ENCODE measurements at places on chromosomes 7 and 10. TPM values are rescaled to one million over a fixed set of nuclear protein-coding genes. Genes with fewer than 3 reads are reported as not detected.

- H3K4me1 ChIP-seq: peaks cover 5% of the 10 kb centered on the region
- no peaks in the 10 kb centered on the region for H3K36me3 ChIP-seq
- no peak overlapping the region for H3K4me3 ChIP-seq
- no peak for DNase-seq
- no peaks in the 10 kb centered on the region for H3K27me3 ChIP-seq
- H3K27ac ChIP-seq: no peak overlapping the region
Observed at GRCh38 chr7:132815696-132816311, 239.5 kb upstream of the PLXNA4 start.

Gene INMT
- total RNA-seq: not detected

DNA sequence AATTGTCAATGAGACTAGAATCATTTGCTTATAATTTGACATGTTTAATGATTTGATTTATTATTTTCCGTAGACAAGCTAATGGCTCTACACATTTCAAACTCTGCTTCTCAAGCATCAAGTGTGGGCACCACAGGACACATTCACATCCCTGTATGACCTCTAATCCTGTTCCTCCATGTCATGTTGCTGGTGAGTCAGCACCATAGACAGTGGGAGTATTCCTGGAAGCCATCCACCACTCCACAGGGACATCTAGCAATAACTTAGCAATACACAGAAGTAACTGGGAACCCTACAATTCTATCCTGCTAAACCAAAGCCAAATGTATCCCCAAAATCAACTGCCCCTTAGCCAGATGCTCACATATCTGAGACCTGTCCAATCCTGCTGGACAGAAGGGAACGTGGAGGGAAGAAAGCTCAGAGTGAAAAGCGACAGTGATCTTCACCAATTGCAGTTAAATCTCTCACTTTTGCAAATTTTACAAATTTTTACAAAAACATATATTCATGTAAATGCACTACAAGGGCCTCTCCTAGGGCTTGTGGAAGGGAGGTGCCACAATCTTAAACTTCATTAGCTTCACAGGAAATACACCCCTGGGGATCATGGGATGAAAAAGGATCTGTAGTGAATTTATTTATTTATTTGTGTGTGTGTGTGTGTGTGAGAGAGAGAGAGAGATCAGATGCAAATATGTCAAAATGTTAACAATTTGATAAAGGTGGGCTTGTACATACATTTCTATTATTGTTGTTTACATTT lies 126.5 kb downstream of the GFRA1 start:
- H3K27ac ChIP-seq: no peak overlapping the region

Gene ARHGEF5
- total RNA-seq: 2.4 TPM

Gene SPACDR
- not detected for total RNA-seq

Gene SLC4A2
- 80.3 TPM for total RNA-seq

DNA sequence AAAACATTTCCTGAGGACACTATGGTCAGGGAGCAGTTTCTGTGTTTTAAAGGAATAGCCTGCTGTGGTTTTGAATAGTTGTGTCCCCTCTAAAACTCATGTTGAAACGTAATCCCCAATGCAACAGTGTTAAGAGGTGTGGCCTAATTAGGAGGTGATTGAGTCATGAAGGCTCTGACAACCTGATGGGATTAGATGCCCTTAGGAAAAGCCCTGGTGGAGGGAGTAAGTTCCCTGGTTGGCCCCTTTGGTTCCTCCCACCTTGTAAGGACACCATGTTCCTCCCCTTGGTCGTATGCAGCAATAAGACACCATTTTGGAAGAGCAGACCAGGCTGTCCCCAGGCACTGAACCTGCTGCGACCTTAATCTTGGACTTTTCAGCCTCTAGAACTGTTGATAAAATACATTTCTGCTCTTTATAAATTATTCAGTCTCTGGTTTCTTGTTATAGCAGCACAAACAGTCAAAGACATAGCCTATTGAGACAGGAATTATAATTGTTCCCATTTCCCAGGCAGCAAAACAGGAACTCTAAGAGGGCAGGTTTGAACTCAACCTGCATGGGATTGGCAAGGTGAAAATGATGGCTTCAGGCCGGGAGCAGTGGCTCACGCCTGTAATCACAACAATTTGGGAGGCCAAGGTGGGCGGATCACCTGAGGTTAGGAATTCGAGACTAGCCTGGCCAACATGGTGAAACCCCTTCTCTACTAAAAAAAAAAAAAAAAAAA lies 20.5 kb upstream of the TNS3 start:
- no peak for DNase-seq
- H3K4me1 ChIP-seq: peaks cover 52% of the 10 kb centered on the region
- H3K27me3 ChIP-seq: no peaks in the 10 kb centered on the region
- H3K36me3 ChIP-seq: no peaks in the 10 kb centered on the region
- H3K27ac ChIP-seq: no peak overlapping the region

GRCh38 chr7:194252-195009 lies 2.1 kb downstream of the FAM20C start:
- peaks cover 37% of the 10 kb centered on the region for H3K36me3 ChIP-seq
- peak; percentile 82 for DNase-seq
- peak overlapping the region; percentile 93 for H3K4me3 ChIP-seq
- peaks cover 13% of the 10 kb centered on the region for H3K4me1 ChIP-seq
- H3K27ac ChIP-seq: peak overlapping the region; percentile 86
- no peaks in the 10 kb centered on the region for H3K27me3 ChIP-seq

Gene RNF32
- 1.1 TPM for total RNA-seq

Gene CCDC172
- total RNA-seq: not detected

DNA sequence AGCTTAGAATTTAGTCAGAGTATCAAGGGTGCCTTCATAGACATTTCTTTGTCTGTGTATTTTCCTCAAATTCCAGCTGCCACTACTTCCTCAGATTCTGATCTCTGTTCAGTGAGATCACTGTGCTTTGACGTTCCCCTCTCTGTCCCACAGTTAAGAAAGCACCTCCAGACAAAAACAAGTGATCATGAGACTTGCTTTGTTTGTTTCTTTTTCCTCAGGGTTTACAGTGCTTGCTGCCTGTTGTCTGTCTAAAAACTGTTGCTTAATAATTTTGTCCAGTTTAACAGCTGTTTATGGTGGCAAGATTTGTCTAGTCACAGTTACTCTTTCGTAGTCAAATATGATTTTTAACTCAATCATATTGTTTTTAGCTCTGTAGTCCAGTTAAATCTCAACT lies 29.1 kb downstream of the TRUB1 start:
- no peaks in the 10 kb centered on the region for H3K4me1 ChIP-seq
- no peaks in the 10 kb centered on the region for H3K27me3 ChIP-seq

Gene ANKRD30A
- total RNA-seq: not detected

Gene STAG3
- not detected for total RNA-seq

GRCh38 chr10:117928741-117929140 lies 118.0 kb downstream of the RAB11FIP2 start:
- peaks cover 10% of the 10 kb centered on the region for H3K27me3 ChIP-seq
- no peak overlapping the region for H3K4me3 ChIP-seq
- no peaks in the 10 kb centered on the region for H3K36me3 ChIP-seq
- DNase-seq: no peak

Gene CFAP46
- 0.22 TPM for total RNA-seq

Gene CLRN3
- not detected for total RNA-seq

DNA sequence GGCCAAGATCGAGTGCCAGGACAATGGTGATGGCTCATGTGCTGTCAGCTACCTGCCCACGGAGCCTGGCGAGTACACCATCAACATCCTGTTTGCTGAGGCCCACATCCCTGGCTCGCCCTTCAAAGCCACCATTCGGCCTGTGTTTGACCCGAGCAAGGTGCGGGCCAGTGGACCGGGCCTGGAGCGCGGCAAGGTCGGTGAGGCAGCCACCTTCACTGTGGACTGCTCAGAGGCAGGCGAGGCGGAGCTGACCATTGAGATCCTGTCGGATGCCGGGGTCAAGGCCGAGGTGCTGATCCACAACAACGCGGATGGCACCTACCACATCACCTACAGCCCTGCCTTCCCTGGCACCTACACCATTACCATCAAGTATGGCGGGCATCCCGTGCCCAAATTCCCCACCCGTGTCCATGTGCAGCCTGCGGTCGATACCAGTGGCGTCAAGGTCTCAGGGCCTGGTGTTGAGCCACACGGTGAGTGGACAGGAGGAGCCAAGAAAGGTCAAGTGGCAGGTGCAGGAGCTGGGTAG lies 14.6 kb downstream of the FLNC start:
- DNase-seq: no peak
- peaks cover 66% of the 10 kb centered on the region for H3K36me3 ChIP-seq
- H3K4me1 ChIP-seq: peaks cover 7% of the 10 kb centered on the region
- H3K27ac ChIP-seq: no peak overlapping the region

DNA sequence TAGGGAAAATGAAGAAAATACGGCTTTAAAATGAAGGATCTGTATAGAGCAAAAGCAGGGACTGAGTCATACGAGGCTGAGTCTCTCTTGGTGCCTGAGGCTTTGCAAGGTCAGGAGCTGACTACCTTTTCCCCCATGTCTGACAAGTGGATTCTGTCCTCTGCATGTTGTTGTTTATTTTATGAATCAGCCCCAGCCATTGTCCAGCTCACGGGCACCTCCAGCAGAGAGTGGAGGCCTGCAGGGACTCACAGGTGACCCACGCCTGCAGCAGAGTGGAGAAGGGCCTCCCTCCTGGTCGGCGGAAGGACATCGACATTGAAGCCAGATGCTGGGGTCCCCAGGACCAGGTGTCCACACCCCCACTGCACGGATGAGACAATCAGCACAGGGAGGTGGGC lies 233.9 kb downstream of the WDR37 start:
- no peak overlapping the region for H3K4me3 ChIP-seq
- no peaks in the 10 kb centered on the region for H3K27me3 ChIP-seq
- H3K27ac ChIP-seq: no peak overlapping the region
- no peaks in the 10 kb centered on the region for H3K4me1 ChIP-seq

DNA sequence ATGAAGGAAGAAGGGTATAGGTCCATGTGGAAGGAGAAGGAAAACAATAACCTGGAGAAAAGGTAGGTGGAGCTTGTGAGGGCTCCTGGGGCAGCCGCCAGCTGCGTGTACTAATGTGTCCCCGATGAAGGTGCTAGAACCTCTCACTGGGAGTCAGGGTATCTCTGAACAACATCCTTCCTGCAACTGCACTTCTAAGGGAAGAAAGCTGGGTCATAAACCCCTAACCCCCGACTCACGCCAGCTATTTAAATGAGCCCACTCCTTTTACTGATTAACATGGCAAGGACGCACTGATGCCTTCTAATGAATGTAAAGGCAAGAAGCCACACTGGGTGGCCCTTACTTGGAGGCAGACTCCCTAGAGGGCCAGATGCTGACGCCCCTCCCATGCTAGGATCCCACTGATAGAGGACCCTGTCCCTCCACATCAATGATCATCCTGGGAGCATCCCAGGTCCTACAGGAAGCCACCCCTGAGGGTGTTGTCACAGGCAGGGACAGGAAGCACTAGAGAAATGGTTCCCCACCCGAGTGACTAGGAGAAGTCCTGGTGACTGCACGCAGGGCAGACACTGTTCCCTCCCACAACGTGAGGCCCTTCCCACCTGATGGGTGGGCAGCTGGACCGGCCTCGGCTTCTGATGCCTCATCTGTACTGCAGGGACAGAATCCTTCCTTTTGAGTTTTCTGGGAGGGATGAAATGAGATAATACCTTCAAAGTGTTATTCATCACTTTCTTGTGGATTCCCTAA lies 20.4 kb downstream of the JCAD start:
- H3K4me3 ChIP-seq: no peak overlapping the region
- H3K27ac ChIP-seq: no peak overlapping the region
- no peaks in the 10 kb centered on the region for H3K4me1 ChIP-seq

Gene ENTPD1
- not detected for total RNA-seq

DNA sequence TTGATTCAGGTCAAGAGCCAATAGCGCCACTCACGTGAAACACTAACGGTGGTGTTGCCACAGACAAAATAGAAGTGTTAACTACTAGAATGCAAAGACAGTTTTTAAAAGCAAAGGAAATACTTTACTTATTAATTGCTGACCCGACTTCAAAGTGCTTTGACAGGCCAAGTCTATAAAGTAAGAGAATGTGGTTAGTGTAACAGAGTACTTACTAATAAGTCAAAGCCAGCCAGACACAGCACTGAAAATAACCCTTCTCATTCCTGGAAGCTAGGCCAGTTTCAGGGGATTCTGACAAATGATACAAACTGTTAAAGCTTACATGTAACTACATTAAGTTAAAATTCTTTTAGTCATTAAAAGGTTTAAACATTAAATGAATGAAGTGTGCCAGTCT lies 50.3 kb downstream of the ENO4 start:
- no peak overlapping the region for H3K4me3 ChIP-seq
- H3K27me3 ChIP-seq: no peaks in the 10 kb centered on the region
- no peak overlapping the region for H3K27ac ChIP-seq
- no peak for DNase-seq

DNA sequence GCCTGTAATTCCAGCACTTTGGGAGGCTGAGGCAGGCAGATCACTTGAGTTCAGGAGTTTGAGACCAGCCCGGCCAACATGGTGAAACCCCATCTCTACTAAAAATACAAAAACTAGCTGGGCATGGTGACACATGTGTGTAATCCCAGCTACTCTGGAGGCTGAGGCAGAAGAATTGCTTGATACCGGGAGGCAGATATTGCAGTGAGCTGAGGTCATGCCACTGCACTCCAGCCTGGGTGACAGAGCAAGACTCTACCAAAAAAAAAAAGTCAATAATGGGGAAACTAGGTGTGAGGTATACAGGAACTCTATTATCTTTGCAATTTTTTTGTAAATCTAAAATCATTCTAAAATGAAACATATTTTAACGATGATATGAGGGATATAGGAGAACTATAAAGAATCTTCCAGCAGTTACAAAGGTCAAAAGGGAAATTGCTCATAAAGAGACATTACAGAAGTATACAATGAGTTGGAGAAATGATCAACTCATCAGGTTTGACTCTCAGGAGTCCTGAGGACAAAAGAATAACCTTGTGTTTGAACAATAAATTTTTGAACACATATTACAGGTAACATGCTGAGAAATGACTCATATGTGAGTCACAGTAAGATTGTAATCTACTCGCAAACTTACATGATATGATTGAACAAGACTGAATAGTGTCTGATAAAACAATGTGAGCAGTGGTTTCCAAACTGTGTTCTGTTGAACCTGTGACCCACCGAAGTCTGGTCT lies 272.6 kb downstream of the FGFR2 start:
- no peaks in the 10 kb centered on the region for H3K36me3 ChIP-seq
- no peak overlapping the region for H3K27ac ChIP-seq
- H3K4me1 ChIP-seq: no peaks in the 10 kb centered on the region
- no peak for DNase-seq
- H3K27me3 ChIP-seq: no peaks in the 10 kb centered on the region

GRCh38 chr10:109215291-109216075 lies 707.8 kb downstream of the XPNPEP1 start:
- H3K4me1 ChIP-seq: no peaks in the 10 kb centered on the region
- H3K27me3 ChIP-seq: no peaks in the 10 kb centered on the region
- no peak overlapping the region for H3K27ac ChIP-seq
- no peak overlapping the region for H3K4me3 ChIP-seq
- H3K36me3 ChIP-seq: no peaks in the 10 kb centered on the region
- peak; percentile 9 for DNase-seq

Gene ZNF804B
- not detected for total RNA-seq
